ENCODE measurements at places on chromosomes 5 and 9.

DNA sequence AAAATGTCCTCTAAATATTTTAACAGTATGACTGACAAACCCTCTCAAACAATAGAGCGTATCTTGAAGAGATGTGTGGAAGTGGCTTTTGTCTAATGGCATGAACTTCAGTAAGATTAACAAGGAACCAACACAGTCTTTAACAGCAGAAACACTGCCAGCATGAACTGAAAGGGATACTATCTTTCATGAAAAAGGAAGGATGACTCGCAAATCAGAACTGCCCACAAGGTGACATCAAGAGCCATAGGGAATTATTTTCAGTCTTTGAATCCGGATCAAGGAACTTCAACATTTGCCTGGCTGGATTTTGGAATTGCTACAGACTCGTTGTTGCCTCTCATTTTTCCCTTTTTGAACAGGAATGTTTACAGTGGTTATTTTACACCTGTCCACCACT, 5.1 kb upstream of the HEXB start:
- DNase-seq, result no peak

DNA sequence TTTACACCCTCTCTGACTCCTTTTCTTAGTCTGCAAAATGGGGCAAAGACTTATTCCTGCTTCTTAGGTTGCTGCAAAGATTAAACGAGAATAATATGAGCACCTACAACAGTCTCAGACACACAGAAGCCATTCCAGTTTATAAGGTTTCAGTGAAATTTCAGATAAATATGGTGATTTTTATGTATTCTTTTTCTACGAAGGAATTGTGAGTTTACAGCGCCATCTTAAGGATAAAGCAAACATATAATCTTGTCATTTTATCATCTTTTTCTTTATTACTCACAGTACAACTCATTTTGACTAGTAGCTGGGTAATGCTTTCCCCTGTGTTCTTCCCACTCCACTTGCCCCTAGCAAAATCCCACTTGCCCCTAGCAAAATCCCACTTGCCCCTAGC, 29.2 kb upstream of the SMC5 start:
- DNase-seq, result no peak

GRCh38 chr5:179403426-179404147, 58.3 kb upstream of the ADAMTS2 start:
- no peak for DNase-seq

GRCh38 chr9:5518171-5518936, 8.0 kb downstream of the PDCD1LG2 start:
- DNase-seq, result no peak

DNA sequence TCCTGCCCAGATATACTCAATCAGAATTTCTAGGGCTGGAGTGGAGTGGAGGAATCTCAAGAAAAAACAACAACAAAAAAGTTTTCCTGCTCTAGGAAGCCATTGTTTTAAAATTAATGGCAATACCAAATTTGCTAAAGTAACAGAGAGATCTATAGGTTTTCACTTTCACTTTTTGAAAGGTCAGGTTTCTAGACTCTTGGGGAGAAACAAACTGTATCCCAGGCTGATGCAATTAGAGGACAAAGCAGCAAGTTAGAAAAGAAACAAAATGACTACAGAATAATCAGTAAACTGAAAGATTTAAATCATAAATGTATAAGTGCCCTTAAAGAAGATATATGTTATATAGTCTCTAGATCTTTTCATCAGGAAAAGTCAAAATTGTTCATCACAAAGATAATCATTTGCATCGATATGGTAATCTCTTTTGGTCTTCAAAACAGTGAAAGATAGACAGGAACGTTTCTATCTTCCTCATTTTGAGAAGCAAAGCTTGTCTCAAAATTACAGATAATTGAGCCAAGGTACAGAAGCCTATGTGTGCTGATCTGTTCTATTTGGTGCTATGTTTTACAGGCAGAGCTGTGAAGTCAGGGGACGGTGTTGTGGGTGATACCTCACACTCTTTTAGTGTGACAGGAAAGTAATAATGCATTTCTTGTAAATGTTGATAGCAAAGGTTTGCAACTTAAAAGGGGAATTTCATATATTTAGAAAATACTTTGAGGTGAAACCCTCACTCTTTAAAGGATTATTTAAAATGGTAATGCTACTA, 1746.6 kb upstream of the C9orf72 start:
- no peak for DNase-seq

DNA sequence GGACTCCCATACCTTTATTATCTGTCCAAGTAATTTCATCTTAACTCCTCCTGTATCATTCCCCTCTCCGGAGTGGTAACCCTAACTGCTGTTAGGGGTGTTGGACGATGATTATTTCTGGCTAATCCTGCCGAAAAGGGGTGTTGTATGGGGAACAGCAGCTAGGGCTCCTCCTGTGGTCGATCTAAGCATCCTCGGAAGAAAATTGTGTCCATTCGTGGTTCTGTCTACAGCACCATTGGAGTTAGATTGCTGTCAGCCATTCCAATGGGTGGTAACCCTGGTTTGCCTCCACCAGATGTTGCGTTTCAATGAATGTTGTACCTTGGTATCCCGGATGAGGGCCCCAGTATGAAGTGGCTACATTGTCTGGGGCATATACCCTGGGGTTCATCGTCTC, 35.6 kb upstream of the LMNB1 start:
- DNase-seq, result no peak

- no peak for DNase-seq
Measured at GRCh38 chr5:82917584-82917983, 159.6 kb downstream of the TMEM167A start.

DNA sequence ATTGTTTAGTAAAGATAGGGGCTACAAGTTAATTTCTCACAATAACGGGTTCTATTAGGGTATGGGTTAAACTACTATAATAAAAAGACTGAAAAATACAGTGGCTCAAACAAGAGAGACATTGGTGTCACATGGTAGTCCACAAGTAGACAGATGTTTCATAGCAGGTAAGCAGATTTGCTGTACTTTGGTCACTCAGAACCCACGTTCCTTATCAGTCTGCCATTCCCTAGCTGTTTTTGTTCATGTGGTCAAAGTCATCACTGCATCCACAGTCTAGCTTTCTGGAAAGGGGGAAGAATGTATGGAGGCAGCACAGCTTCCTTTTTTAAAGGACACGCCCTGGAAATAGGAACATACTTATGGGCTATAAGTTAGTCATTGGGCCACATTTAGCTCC, 73.0 kb downstream of the SLC12A2 start:
- no peak for DNase-seq

DNA sequence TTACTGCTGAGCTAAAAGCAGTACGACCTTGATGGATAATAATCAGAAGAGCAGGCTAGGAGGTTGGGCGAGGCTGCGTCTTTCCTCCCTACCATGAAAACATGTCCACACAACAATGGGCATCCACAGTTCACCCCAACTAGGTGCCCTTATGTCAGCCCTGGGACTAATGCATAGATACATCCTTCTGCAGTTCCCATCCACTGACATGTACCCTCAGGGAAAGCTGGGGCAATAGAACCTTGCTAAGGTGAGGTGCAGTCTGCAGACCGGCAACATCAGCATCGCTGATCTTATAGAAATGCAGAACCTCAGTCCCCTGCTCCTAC, 697 bp upstream of the PRUNE2 start:
- DNase-seq, result no peak

GRCh38 chr9:109923806-109924205, 143.8 kb downstream of the PALM2AKAP2 start:
- DNase-seq, result no peak

- DNase-seq, result no peak
Measured at GRCh38 chr9:22682961-22683699, 236.5 kb downstream of the DMRTA1 start.

- DNase-seq, result no peak
Measured at GRCh38 chr5:34012791-34013190, 4.9 kb upstream of the AMACR start.

- no peak for DNase-seq
Measured at GRCh38 chr5:166936351-166936750, 1355.1 kb upstream of the WWC1 start.

DNA sequence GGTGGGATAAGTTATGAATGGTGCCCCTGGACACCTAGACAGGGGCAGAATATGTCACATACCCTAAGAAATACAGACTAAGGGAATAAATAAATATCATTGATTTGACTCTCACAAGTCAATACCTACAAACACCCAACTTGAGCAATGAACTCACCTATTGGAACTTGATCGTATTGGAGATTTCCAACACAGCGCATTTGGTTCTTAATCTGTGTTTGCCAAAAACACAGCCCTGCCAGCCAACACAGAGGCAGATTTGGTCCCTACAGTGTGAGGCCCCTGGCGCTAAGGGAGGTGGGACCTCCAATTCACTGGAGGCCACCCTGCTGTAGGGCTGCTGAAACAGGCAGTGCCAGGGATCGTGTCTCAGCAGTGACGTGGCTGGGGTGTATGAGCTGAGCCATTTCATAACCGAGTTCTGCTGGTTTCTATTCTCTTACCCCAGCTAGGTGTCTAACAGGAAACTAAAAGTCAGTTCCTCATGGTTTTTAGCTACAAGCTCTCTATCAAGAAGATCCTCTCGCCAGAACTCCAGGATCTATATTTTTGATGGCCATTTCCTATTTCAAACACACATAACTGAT, 84.5 kb downstream of the SLC1A1 start:
- peak; percentile 13 for DNase-seq

DNA sequence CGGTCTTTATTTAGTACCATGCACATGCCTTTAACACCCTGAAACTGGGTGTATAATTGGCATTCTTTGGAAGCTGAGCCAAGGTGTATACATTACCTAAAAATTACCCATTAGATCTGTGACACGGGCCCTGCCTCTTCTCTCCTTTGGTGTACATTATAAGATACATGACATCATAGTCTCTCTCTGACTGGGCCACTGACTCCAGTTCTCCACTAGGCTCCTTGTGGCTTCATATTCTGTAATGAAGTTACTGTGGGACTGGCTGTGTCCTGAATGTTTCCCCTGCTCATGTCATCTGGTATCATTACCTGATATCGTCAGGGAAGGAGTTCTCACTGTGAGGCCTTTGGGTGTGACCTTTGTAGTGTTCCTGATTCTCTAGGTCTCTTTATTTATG, 65.5 kb downstream of the NREP start:
- DNase-seq, result no peak

- no peak for DNase-seq
Measured at GRCh38 chr9:94895668-94896067, 169.2 kb downstream of the AOPEP start.

DNA sequence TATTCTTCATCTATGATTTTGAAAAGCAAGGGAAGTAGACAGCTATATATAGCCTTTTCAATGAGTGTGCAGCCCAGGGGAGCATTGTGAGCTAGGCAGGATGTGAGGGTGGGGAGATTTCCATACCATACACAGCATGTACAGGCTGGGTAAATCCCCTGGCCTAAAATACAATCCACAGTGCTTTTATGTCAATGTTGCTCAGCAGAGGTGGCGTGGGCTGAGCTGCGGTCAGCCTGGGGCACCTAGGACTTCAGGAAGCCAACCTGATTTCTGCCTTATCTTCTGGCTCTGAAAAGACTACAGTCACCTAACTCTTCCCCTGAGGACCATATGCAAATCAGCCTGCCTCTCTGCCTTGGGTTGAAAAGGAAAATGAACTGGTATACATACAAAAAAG, 6.3 kb upstream of the GARIN3 start:
- peak; percentile 78 for DNase-seq

GRCh38 chr9:117546894-117547678, 132.2 kb upstream of the ASTN2 start:
- DNase-seq, result no peak

DNA sequence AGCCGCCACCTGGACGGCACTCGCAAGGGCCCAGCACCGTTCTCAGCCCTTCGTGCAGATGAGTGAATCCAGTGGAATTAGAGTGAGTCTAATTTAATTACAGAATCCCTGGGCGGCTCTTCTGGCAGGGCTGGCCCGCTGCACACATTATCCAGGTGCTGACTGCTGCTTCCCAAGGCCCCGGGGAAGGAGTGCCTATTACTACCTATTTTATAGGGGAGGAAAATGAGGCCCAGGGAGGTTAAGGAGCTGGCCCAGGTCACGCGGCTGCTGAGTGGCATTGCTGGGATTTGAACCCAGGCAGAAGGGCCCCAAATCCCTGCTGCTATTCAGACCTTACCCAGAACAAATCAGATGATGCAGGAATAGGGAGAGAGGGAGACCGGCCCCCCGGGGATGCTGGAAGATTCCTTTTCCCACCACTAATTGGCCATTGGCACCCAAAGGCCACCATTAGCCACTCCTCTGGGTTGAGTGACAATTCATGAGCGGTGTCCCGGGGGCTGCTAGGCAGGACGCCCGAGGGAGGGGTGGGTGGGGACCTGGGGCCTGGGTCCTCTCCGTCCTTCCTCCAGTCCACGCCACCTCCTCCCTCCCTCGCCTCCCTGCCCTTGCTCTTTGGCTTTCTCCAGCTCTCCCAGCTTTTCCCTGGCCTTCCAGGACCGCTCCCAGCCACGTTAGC, 10.3 kb upstream of the QRFP start:
- no peak for DNase-seq

DNA sequence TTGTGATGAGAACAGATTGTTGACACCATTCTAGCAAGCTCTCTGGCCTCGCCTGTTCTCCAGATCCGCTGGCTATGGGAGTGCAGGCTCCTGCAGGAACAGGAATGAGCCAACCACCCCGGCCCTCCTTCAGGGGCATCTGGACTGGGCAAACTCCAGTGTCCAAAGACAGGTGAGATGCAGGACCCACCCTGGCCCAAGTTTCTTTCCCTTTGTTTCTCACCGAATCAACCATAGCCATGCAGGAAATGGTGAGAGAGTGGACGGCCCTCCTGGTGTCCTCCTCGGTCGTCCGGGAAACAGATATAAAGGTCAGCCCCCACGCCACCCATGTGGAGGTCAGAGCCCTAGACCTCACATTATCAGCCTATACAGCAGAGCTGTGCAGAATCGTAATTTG, 108.6 kb upstream of the IRX2 start:
- no peak for DNase-seq

GRCh38 chr5:45779874-45780671, 83.9 kb upstream of the HCN1 start:
- DNase-seq, result no peak
